Stimulated activated naive CD4-positive, alpha-beta T cell treated with Interleukin-2 at 50 U/mL for 16 hours (primary cell): ENCODE measurements at places on chromosomes 1 and 21.

GRCh38 chr21:34932233-34932632, 116.9 kb downstream of the RUNX1 start:
- DNase-seq: no peak

DNA sequence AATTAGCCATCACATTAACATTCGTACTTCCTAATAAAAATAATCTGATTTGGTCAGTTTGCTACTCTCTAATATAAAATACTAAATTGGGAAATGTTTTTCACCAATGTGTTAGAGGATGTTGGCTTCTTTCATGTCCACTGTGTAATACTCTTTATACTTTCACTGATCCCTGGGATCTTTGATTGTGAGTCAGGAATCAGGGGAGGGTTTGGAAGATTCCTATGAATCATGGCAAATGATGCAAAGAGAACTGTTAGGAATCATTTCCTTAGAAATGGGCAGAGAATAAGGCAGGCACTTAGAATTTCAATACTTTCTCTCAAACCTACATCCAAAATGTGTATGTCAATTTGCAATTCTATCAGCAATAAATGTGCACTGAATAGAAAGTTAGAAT, 31.0 kb downstream of the KRTAP24-1 start:
- DNase-seq: no peak

GRCh38 chr1:74455390-74455789, 57.0 kb downstream of the LRRC53 start:
- DNase-seq: no peak

- DNase-seq: no peak
Observed at GRCh38 chr1:145898756-145899155, 11.1 kb downstream of the ITGA10 start.

- no peak for DNase-seq
Observed at GRCh38 chr1:63428815-63429214, 61.4 kb downstream of the ALG6 start.

- DNase-seq: no peak
Observed at GRCh38 chr1:158638904-158639303, 33.8 kb downstream of the OR10Z1 start.

DNA sequence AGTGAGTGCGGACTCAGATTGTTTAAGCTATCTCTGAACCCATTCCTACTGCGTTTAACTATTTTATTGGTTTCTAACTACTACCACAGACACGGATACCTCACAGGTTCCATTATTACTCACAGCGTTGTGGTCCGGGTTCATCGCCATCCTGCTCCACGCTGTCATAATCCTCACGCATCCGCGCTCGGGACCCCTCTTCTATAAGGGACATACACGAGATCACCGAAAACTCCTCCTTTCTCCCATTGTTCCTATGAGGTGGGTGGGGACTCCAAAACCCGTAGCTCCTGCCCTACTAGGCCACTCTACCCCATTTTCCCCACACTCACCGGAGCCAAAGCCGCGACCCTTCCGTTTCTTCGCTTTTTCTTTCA, 610 bp downstream of the RBM8A start:
- DNase-seq: peak; percentile 56

DNA sequence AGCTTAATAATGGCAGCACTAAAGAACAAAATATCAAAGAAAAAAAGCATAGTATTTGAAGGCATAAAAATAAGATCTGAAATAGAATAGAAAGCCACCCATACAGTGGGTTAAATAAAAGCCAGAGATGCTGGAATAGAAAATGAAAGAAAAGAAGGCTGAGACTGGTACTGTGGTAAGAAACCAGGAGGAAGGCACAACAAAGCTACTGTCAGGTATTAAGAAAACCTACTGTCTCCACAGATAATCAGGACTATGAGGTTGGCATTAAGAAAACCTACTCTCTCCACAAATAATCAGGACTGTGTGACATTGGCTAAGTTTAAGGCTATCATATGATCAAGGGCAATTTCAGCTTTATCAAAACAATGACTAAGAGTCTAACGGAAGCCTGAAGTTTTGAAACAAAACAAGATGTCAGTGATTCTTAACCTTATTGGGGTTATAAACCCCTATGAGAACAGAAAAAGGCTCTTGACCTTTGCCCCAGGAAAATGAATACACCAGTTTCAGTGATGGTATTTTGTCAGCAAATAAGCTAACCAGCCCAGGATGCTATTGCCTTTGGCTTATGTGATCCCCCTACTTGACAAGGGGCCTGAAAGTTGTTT, 24.4 kb downstream of the MCOLN2 start:
- DNase-seq: no peak

- DNase-seq: no peak
Observed at GRCh38 chr1:39842836-39843235, 40.5 kb downstream of the TRIT1 start.

- no peak for DNase-seq
Observed at GRCh38 chr1:46423574-46424240, 29.6 kb downstream of the FAAH start.

DNA sequence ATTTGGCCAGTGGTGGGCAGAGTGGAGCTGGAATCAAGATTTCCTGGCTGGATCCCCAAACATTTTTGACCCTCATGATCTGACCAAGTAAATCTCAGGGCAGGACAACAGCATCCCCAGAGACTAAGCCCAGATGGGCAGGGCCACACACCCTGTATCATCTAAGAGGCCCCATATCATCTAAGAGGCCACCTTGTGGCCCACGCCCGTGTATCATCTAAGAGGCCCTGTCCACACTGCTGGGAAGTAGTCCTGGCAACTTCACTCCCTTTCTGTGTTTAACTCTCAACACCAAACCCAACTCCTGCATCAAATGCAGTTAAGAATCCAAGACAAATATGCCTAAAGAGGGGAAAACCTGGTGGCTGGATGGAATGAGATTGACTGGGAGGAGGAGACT, 81.6 kb upstream of the SSX2IP start:
- DNase-seq: no peak

DNA sequence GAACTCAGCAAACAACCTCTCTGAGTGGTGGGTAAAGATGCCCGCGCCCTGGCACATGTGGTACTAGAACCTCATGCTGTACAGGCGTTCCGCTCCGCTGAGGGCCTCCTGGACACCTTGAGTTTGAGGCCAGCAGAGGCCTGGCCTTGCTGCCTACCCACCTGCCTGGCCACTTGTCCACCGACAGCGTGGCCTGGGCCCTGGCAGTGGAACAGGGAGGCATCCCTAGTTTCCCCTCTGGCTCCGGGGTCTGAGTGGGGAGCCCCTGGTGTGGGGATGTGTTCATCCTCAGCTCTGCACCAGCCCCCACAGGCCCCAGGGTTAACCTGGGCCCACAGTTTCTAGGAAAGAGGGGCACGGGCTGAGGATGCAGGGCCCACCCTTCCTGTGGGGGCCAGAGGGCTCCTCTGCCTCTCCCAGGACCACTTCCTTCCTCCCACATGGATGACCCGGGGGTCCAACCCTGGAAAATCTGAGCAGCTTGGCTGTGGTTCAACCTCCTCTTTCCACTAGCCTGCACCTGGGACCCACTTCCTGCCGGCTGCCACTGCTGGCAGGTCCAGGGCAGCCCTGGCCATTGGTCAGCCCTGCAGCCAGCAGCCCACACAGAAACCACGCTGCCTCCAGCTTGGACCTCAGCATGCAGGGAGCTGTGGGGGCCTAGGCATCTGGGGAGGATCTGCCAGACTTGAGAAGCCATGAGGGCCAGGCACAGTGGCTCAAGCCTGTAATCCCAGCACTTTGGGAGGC, 53.3 kb upstream of the COL18A1 start:
- DNase-seq: no peak

DNA sequence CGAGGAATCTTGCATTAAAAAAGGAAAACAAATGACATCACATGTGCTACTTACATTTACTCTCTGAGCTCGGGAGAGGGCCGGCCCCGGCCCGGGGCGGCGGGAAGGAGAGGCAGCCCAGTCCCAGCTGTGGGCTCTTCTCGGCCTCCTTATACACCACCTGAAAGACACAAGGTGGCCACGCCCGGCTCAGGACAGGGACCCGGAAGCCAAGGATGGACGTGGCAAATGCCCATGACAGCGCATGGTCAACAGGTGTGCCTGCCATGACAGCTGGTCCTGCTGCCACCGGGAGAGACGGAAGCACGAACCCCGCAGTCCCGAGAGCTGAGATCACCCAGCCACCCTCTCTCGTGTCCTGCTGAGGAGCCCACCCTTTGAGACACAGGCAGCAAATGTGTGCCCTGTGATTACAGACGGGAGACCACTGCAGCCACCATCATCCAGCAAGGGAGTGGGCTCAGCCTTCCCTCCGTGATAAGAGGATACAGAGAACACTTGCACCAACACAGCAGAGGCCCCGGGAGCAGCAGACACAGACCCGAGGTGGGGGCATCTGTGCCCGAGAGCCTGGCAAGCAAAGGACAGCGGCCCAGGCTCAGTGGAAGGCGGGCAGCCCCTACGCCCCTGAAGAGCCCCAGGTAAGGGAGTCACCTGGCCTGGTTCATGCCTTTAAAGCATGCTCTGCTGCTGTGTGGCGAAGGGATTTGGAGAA, 8.7 kb downstream of the TPRG1L start:
- no peak for DNase-seq

DNA sequence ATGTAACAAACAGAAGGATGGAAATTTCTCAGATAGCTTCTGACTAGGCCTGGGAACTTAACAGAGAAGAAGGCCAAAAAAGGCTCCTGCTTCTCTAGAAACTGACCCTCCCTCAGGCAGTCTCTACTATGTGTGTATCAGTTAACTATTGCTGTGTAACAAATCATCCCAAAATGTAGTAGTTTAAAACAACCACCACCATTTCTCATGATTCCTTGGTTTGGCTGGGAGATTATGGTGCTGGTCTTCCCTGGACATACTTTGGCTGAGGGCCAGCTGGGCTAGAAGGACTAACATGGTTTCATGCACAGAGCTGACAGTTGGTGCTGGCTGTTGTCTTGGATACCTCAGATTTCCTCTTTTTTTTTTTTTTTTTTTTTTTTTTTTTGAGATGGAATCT, 26.2 kb upstream of the CNN3 start:
- DNase-seq: no peak

DNA sequence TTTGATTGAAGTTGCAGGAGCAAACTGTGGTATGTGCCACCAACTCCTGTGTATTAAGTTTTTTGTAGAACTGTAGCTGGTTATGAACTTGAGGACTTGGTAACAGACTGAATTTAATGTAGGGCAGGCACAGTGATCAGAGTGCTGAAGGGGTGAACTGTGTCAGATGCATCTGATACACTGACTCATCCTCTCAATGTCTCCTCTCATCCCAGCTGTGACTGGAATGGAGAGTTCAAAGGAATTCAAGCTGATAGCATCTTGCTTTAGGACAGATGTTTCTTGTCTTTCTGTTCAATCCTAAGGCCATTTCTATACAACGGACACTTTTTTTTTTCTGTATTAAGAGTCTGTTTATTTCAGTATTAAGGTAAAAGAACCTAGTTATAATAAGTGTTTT, 25.0 kb upstream of the GBP1 start:
- DNase-seq: no peak

DNA sequence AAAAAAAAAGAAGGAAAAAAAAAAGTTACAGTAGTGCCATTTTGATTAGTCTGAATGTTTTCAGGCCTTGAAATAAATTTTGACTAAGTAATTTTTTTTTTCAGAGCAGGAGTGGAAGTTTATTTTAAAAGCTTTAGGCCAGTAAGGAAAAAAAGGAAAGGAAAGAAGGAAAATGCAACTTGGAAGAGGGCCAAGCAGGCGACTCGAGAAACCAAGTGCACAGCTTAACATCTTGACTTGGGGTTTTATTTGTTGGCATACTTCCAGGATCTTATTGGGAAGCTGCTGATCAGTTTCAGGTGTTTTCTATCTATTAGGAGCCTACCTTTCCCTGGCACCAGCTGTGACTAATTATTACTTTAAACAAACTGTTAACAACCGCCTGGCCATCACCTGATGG, 41.7 kb downstream of the ATF3 start:
- no peak for DNase-seq

DNA sequence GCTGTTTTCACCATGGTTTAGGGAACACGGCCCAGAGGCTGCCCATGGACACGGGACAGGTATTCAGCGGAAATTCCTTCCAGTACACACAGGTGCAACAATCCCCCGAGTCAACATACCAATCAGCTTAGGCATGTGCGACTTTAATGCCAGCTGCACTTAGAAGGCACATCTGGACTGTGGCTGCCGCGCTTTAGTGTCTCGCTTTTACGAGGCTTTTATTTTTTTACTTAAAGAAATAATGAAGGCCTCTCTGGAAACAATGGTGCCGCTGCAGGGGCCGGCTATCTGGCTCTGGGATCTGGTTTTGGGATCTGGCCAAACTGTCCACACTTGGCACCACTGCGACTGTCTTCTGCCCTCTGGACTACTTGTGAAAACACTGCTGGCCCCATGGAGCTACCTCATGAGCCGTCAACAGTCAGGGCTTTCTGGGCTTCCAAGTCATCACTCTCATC, 55.5 kb downstream of the SLC66A1 start:
- DNase-seq: no peak

DNA sequence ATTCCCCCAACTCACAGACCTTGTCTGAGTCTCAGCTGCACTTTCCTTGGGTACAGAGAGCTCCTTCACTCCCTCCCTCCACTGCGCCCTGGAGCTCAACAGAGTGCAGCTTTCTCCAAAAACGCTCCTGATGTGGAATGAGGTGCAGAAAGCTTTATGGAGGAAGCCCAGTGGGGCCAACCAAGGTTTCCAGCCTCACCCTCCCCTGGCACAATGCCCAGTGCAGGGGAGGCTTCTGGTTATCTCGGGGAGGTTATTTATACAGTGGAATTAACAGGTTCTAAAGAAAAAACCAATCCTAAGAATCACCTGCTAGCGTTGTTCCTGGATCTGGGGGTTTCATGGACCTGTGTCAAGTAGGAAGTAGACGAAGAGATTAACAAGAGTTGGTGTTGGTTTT, at the start of gene ITLN1:
TSS of gene ITLN1 (minus strand) at position 139 of the 400 bp plus-strand sequence. CDS start 303 bp downstream, outside the sequence.
- DNase-seq: no peak

GRCh38 chr1:77796695-77797405, 17.4 kb downstream of the MIGA1 start:
- DNase-seq: no peak

DNA sequence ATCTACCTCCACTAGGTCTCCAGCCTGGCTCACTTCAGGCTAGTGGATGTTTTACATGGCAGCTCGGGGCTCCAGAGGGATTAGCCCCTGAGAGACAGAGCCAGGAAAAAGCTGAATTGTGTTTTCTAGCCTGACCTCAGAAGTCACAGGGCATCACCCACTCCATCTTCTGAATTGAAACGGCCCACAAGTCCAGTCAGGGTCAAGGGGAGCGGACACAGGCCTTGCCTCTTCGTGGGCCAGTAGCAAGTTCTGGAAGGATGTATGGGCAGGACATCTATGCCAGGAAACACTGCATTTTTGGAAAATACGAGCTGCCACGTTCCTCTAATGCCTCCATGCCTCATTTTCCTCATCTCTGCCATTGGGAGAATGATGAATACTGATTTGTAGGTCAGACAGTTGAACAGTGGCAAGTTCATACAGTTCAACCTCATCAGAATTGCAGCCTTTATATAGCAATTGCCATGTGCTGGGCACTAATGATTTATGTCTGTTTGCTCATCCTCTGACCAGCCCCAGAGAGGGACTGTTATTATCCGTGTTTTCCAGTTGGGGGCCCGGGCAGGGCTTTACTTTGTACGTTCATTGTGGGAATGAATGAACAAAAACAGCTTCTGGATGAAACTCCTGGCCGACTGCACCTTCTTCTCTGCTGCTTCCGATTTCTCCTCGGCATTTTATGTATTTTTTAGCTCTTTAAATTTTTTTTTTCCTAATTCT, 23.2 kb upstream of the PCBP3 start:
- no peak for DNase-seq
